ENCODE measurements at places on chromosomes 1 and 21. TPM values are rescaled to one million over a fixed set of nuclear protein-coding genes. Genes with fewer than 3 reads are reported as not detected.

DNA sequence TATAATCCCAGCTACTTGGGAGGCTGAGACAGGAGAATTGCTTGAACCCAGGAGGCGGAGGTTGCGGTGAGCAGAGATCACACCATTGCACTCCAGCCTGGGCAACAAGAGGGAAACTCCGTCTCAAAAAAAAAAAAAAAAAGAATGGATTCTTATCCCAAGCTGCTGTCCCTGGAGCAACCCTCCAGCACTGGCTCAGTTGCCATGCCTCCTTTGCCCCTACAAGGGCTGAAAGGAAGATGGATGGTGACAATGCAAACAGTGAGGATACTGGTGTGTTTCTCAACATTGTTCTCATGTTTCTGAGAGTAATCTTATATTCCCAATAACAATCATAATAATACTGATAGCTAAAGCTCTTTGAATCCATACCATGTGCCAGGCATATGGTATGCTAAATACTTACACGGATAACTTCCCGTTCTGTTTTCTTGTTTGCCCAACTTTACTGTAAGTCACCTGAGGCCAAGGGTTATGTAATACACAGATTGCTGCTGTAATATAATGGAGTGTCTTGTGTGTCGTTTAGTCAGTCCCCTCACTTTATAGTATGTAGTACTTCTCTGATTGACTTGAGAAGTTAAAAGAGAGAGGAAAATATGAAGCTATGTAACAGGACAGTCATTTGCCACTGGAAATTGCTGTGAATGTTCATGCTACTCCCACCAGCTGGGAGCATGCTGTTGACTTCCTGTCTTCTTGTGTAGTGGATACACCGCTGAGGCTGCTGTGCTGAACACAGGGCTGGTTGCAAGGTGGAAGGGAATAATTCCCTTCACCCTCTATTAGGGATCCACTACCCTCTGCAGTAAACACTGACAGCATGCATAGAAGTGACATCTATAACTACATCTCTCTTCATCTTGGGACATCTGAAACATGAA, 153.6 kb downstream of the CNIH3 start:
- no peaks in the 10 kb centered on the region for H3K4me1 ChIP-seq
- H3K27ac ChIP-seq = no peak overlapping the region
- no peaks in the 10 kb centered on the region for H3K27me3 ChIP-seq
- H3K4me3 ChIP-seq = no peak overlapping the region
- no peak for DNase-seq
- no peaks in the 10 kb centered on the region for H3K36me3 ChIP-seq

GRCh38 chr1:172559572-172560210, 26.7 kb downstream of the SUCO start:
- no peak overlapping the region for H3K27ac ChIP-seq
- H3K4me3 ChIP-seq = no peak overlapping the region
- H3K4me1 ChIP-seq = no peaks in the 10 kb centered on the region
- H3K27me3 ChIP-seq = no peaks in the 10 kb centered on the region

Gene RBM15
- total RNA-seq = 18.7 TPM

Gene SERINC2
- total RNA-seq = 2.5 TPM

DNA sequence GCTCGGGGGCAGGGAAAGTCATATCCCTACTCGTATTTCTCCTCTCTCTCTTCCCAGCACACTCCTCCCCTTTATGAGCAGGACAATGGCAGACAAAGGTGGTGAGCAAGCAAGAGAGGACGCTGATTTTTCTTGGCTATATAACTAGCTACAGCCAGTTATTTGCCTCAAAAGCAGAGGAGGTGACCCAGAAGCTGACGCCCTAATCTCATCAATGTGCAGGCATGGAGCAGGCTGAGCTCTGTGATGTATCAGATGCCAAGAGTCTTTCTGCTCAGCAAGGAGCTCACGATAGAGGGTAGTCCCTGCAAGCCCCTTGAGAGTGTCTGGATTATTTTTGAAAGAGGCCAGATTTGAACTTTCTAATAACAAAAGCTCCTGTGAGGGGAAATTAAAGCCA, 75.5 kb downstream of the ASTN1 start:
- DNase-seq = no peak
- H3K27me3 ChIP-seq = no peaks in the 10 kb centered on the region
- H3K4me1 ChIP-seq = no peaks in the 10 kb centered on the region
- H3K36me3 ChIP-seq = no peaks in the 10 kb centered on the region
- no peak overlapping the region for H3K27ac ChIP-seq

DNA sequence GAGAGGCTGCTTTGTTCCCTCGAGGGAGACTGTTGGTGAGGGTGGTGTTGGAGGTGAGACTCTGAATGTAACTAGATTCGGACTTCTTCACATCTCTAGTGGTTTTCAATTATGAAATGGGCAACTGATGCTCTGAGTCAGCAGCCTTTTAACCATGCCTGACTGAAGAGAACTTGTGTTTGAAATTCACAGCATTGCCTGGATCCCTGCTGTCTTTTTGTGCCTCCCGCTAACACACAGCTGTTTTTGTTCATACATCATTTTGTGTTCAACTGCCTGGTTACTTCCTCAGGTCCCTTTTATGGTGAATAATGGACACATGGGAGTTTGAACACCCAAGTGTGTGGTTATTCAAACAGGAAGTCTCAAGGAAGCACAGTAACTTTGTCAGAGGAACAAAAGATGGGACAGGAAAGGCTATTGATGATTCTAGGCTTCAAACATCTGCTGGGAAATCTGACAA, 16.8 kb downstream of the LAMC1 start:
- no peak overlapping the region for H3K27ac ChIP-seq
- DNase-seq = no peak
- peaks cover 17% of the 10 kb centered on the region for H3K4me1 ChIP-seq

- H3K27me3 ChIP-seq = no peaks in the 10 kb centered on the region
- H3K4me1 ChIP-seq = peaks cover 4% of the 10 kb centered on the region
- no peak overlapping the region for H3K4me3 ChIP-seq
- DNase-seq = no peak
- no peaks in the 10 kb centered on the region for H3K36me3 ChIP-seq
These were observed 41.9 kb downstream of the LUZP1 start for GRCh38 chr1:23126801-23127200.

DNA sequence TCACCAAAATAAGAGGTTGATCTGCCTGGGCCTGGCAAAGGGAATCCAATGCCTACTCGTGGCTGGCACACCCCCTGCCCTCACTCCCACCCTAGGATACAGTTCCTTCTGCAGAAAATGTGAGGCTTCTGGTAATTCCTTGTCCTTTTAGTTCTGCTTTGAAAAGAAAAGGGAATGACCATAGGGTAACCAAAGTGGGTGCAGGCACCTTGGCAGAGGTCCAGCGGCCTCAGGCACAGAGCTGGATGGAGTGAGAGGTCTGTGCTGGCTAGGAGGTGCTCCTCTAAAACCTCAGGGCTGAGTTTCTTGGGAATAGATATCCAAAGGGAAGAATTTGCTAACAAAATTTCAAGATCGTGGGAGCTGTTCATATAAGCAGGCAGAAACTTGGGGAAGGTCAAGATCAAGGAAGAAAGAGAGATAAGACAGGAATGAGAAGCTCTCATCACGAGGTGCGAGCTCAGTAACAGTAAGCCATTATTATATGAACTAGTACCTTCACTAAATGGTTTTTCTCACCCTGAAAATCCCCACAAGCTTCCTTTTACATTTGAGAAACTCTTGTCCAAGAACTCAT, 293.1 kb upstream of the LYPLAL1 start:
- no peaks in the 10 kb centered on the region for H3K27me3 ChIP-seq
- DNase-seq = no peak

All from aorta (tissue), 5 donors.